ENCODE measurements at places on chromosomes 6 and 20.

- no peak for DNase-seq
Measured at GRCh38 chr20:59453759-59454560, 150.4 kb upstream of the PHACTR3 start.

DNA sequence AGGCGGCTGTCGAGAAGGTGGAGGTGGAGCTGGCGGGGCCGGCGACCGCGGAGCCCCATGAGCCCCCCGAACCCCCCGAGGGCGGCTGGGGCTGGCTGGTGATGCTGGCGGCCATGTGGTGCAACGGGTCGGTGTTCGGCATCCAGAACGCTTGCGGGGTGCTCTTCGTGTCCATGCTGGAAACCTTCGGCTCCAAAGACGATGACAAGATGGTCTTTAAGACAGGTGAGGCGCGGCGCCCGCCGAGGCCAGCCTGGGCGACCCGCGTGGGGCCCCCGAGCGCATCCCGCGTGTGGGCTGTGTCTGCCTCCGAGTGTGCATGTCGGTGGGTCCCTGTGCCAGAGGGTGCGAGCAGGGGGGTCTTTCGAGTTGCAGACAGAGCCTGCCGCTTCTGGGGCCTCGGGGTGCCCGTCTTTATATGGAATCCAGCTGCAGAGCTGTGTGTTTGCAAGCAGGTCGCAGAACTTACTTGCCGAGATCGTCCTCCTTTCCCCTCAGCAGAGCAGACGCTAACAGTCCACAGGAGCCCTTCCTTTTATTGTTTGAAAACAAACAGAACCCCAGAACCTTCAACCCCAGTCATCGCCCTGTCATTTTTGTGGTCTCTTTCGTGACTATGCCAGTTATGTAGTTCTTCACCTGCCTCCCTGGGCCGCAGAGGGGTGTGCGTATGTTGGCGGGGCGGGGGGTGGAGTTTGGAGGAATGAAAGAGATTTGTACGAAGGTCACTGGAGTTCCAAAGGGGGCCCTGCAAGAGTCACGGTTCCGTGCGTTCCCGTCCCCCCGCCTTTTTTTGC is 766 bp downstream of the SLC16A10 start:
- peak; percentile 58 for DNase-seq

DNA sequence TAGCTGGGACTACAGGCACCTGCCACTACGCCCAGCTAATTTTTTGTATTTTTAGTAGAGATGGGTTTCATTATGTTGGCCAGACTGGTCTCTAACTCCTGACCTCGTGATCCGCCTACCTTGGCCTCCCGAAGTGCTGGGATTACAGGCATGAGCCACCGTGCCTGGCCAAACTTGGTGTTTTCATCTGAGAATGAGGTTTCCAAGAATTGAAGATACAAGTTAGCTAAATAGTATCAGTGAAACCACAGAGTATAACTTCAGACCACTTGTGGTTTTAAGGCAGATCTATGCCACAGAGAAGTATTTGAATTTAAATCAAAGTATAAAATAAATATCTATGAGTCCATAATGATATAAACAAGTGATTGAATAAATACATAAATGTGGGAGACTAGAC is 70.1 kb downstream of the SLC16A10 start:
- no peak for DNase-seq

DNA sequence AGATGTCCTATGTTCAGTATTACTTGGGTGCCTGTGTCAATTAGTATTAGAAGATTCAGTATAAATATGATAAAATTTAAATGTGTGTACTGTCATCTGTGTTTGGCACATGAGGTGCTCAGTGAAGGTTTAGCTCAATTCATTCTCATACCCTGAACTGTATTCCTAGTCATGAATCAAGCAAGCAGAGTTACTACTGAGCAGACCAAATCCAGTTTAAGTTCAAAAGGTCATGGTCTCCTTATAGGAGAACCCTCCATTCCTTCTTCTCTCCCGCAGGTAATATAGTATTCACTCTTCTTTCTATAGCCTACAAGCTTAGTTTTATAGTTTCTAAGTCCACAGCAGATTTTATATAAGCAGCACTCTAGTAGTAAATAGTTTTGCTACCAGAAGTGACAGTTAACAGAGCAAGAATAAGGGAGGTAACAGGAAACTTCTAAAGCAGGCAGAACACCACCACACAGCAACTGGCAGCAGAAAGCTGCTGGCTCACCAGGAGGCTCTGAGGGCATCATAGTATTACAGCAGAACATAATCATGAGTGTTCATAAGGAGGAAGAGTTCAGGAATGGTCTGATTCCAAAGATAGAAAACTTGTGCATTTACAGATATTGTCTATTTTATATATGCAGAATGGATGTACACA is 133.2 kb downstream of the SLC16A10 start:
- no peak for DNase-seq

DNA sequence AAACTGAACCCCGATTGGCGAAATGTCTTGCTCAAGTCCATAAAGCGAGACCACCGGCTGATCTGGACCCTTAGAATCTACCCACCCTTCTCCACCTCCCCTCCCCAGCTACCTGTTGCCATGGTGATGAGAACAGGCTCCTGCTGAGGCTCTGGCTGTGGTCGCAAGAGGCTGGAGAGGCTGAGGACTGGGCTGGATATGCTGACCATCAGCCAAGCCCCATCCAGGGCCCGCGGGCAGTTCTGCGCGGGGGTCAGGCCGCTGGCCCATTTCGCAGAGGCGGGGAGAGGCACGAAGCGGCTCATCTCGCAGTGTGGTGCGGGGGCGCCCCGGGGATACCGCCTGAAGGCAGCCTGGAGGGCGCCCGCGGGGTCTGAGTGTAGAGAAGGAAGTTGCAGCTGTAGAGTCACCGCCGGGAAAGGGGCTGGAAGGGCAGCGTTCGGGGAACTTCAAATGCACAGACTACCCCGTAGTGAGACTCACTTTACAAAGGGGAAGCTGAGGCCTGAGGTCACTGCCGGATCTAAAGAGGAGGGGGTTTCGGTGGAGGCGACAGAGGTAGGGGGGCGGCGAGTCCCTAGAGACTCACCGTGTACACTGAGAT is 671 bp downstream of the TAPBP start:
- peak; percentile 78 for DNase-seq

DNA sequence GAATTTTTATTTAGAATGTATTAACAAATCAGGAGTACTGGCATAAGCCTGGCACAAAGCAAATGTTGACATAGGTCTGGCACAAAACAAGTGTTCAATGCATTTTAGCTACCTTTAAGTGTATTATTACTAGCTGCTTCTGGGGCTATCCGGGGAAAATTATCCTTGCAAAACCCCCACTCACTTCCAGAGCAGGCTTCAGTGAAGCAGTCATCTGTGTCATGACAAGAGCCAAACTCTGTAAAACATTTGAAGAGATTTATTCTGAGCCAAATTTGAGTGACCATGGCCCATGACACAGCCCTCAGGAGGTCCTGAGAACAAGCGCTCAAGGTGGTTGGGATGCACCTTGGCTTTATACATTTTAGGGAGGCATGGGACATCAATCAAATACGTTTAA is 6.4 kb upstream of the TRIM38 start:
- DNase-seq, result no peak

- DNase-seq, result peak; percentile 34
Measured at GRCh38 chr6:153790048-153790447, 249.0 kb upstream of the OPRM1 start.

- no peak for DNase-seq
Measured at GRCh38 chr6:42038811-42039408, 11.4 kb upstream of the TAF8 start.

DNA sequence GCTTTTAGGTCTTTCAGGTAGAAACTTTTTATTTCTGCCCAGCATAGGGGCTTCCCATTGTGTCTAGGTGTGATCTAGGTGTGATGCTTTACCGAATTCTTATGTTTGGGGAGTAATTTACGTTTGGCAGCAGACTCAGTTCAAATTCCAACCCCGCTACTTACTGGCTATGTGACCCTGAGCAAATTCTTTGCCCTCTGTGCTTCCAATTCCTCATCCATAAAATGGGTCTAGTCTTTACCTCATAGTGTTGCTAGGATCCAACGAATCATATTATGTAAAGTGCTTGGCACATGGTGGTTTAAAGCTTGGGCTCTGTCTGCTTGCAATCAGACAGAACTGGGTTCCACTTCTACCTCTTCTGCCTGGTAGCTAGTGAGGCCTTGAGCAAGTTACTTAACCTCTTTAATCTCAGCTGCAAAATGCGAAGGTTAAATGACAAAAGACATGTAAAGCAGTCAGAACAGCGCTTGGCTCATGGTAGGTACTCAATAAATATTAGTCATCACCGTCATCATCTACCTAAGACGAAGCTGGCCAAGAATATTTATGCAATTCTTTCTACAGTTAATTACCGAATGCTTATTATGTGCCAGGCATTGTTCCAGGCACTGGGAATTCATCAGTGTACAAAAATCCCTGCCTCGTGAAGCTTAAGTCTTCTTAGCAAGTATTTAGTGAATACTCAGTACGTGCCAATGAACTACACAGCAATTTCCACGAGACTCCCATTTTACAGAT is 1.0 kb downstream of the NSFL1C start:
- no peak for DNase-seq

- peak; percentile 69 for DNase-seq
Measured at GRCh38 chr6:168060521-168060931, 18.5 kb downstream of the FRMD1 start.

DNA sequence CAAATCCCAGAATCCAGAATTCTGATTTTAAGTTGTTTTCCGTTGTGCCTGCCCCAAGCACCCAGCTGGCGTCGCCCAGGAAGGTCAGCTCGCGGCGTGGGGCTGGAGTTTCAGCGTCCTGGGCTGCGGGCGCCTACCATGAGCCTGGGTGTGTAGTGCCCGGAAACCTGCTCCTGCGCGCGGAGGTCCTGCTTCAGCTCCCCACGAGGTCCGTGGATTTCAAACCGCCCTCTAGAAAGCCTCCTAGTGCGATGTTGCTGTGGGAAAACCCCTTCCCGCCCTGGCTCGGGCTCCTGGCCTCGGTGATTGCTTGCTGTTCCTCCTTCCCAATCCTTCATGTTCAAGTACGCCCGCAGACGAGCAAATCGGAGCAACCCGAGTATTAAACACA is 51.3 kb upstream of the NRN1 start:
- no peak for DNase-seq

- DNase-seq, result peak; percentile 83
Measured at GRCh38 chr6:132768051-132768517, 10.4 kb upstream of the VNN2 start.

- DNase-seq, result no peak
Measured at GRCh38 chr6:16712255-16712930, 48.9 kb downstream of the ATXN1 start.

- peak; percentile 65 for DNase-seq
Measured at GRCh38 chr6:159608961-159609651, 83.9 kb downstream of the SOD2 start.

GRCh38 chr20:14966203-14966602 is 628.8 kb upstream of the FLRT3 start:
- no peak for DNase-seq

DNA sequence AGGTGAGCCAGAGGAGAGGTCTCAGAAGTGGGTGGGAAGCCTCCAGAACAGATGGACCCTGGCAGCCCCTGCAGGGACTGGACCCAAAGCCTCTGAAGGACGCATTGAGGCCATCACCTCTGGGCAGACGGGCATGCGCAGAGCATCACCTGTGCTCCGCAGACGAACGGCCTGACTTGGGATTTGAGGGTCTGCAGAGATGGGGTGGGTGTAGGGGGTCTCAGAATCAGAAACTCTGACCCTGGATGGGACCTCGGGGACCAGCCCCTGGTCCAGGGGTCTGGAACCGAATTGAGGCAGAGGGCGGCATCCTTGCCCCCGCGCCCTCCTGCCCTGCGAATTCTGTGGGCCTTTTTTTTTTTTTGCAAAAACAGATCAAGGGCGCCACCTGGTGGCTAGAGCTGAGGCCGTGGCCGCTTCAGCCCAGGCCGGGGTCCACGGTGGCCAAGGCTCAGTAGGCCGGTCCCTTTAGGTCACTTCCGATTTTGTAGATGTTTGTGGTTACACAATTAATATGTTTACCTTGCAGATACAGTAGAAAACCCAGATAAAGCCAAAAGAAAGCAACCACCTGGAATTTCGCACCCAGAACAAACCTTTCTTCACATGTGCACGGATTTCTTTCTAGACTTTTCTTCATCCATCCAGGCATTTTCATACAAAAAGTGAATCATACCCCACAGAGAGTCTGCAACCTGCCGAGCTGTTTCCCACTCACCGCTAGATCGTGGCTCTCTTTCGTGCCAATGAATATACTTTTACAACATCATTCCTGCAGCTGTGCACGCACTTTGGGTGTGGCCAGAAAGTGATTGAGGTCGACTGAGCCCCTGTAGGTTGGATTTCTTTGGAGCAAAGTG is 25.9 kb downstream of the ZBP1 start:
- DNase-seq, result peak; percentile 62

DNA sequence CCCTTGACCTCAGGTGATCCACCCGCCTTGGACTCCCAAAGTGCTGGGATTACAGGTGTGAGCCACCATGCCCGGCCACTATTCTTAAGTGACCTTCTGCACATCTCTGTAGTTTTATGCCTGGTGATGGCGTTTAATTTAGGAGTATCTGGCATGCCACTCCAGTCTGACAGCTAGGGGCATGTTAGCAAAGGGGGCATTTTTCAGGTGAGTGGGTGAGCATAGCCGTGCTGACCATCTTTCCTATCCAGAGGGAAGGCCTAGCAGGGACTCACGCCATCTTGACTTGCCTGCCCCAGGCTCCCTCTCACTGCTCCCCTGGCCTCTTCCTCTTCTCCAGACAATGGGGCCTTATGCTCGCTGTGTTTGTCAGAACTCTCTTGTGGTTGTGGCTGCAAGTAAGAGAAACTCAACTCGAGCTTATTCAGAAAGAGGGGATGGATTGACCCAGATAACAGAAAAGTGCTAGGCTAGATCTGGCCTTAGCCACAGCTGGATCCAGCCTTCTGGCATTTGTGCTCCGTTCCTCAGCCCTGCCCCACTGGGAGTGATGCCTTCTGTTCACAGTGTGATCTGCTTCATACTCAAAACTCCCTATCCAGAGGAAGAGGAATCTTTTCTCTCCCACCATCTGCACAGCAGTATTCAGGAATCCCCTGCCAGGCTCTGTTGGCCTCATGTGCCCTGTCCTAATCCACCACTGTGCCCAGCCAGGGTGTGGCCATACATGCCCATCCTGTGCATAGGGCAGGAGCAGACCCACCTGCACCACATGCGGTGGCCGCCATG is 174.5 kb upstream of the AKAP12 start:
- DNase-seq, result no peak

- no peak for DNase-seq
Measured at GRCh38 chr6:170022291-170022722, 268.6 kb downstream of the DLL1 start.

DNA sequence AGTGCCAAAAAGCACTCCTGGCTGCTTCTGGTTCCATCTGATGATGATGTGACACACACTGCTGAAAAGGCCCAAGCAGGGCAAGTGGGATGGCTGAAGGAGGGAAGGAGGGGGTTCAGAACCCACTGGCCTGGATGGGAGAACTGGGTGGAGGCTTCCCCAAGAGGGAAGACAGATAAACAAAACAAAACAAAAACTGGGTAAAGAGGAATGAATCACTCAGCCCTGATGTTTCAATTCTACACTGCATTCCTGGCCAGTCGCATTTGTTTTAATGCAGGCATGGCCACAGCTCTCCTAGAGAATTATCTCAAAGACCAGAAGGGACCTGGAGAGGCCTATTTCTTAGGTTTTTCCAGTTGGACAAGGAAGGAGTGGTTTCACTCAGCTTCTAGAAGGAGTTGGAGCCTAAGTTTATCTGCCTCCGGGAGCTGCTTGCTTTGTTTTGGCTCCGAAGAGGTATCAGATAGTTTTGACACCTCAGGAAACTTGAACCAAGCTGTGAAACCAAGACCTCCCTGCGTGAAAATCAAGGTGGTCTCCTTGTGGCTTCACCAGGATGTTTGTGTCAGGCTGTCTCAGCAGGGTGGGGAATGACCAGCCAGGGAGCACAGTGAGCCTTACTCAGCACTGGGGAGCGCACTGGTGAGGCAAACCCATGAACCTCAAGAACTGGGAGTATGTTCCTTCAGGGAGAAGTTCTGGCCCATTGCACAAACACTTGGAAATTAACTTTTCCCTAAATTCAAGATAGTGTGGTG is 16.1 kb downstream of the TTPAL start:
- DNase-seq, result no peak

Measured in H9 (cell line).